Activated CD8-positive, alpha-beta memory T cell treated with anti-CD3 and anti-CD28 coated beads for 1 hour (primary cell): ENCODE measurements at places on chromosomes 12 and 14.

DNA sequence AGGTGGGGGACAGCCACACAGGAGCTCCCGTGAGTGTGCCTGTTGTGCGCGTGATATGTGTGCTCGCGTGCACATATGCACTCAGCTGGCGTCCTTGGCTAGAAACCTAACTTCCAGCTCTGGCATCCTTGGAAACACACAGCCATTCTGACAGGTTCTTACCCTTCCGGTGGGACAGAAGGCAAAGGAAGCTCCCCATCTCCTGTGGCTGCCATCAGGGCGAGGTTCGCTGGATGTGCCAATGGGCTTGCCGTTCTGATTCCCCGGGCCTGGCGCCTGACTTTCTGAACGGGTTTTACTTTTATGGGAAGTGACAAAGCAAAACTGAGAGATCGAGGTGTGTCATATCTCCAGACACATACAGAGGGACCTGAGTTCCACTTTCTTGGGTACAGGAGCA lies 124.7 kb downstream of the PAPOLA start:
- DNase-seq = no peak

DNA sequence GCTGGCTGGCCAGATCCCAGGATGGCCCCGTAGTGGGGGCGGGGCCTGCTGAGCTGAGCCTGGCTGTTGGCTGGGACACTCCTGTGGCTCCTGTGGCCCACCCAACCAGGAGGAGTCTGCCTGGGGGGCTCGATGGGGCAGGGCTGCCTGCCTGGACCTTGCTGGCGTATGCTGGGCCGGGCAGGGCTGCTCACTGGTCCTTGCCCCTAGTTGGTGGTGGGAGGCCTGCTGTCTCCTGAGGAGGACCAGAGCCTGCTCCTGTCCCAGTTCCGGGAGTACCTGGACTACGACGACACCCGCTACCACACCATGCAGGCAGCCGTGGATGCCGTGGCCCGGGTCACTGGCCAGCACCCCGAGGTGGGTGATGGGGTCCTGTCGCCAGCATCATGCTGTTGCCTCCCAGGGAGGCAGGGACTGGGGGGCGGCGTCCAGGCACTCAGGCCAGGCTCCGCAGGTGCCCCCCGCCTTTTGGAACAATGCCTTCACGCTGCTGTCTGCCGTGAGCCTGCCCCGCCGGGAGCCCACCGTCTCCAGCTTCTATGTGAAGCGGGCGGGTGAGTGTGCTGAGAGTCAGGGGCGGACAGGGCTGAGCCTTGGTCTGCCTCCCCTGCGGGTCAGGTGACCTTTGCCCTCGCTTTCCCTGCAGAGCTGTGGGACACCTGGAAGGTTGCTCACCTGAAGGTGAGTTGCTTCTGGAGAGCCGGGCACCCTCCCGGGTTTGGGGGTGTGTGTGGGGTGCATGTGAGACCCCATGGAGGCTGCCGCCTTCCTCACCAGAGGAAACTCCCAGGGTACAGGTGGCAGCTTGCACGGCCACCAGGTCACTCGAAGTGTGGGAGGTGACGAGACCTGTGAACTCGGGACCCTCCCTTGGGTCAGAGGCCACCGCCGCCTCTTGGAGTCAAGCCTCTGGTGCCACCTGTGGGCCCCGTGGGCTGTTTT lies 3.4 kb downstream of the NOC4L start:
- DNase-seq = no peak

GRCh38 chr12:93055221-93055620 lies 126.1 kb upstream of the EEA1 start:
- no peak for DNase-seq

GRCh38 chr12:97162173-97162572 lies 255.1 kb downstream of the NEDD1 start:
- no peak for DNase-seq

- DNase-seq = no peak
These were observed 67.8 kb downstream of the GALNT8 start for GRCh38 chr12:4787965-4788364.

DNA sequence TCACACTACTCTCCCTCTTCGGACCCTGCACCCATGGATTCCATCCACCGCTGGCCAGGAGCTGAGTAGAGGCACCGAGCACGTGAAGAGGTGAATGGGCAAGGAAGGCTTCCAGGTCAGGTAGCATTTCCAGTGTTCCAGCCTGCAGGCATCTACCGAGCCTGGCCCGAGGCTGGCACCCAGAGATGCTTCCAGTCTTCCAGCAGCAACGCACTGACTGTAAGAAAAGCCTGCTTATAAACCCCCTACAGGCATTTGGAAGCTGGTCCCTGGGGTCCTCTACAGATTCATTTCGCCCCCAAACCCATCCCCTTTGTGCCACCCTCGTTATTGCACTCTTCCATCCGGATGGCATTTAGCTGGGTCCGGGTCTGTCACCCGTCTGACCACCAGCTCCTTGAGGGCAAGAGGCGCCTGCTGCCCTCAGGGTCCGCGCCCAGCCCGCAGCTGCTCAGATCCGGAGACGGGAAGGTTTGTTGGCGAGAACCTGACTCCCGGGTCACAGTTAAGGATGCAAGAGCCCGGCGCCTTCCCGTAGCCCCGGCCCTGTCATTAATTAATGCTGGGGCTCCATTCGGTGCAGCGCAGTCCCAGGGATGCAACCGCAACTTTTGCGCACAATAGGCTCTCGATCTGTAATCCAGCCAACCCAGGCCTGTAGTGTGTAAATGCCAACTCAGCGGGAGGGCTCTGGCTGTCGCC lies 614 bp upstream of the MARK3 start:
- DNase-seq = no peak

GRCh38 chr12:4954621-4955354 lies 45.1 kb downstream of the KCNA1 start:
- DNase-seq = no peak

DNA sequence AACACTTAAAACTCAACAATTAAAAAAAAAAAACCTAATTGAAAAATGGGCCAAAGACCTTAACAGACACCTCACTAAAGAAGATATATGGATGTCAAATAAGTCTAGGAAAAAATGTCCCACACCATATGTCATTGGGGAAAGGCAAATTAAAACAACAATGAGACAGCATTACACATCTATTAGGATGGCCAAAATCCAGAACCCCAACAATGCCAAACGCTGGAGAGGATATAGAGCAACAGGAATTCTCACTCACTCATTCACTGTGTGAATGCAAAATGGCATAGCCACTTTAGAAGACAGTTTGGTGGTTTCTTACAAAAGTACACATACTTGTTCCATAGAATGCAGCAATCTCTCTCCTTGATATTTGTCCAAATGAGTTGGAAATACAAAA lies 173.7 kb downstream of the SLC25A21 start:
- DNase-seq = no peak

DNA sequence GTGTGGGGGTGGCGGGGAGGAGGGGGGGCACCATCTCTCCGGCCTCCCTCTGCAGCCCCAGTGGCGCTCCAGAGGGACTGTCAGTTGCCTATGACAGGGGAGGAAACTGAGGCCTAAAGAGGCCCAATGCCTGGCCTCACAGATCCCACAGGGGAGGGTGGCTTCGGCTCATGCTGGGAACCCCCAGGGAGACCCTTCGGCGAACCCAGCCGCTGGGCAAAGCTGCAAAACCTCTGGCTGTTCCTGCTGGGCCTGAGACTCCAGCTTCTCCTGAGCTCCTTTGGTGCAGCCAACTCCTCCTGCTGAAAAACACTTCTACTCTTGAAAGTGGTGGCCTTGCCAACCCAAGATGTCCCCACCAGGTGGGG lies 170.1 kb upstream of the RTL1 start:
- DNase-seq = no peak

- no peak for DNase-seq
These were observed 31.6 kb downstream of the ACACB start for GRCh38 chr12:109147954-109148353.

DNA sequence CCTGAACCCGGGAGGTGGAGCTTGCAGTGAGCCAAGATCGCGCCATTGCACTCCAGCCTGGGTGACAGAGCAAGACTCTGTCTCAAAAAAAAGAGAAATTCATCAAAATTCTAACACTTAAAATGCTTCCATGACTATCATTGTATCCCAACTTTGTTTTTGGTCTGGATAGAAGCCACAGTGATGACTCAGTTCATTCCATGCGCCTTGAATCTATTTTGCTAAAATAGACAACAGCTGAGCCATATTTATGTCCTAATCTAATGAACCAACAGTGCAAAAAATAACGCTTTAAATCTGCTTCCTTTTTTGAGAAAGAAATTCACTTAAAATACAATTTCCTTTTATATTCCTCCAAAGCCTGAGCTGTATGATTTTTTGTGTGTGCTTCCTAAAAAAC lies 23.2 kb upstream of the BICD1 start:
- DNase-seq = no peak

GRCh38 chr12:106760184-106760531 lies 14.3 kb upstream of the RIC8B start:
- no peak for DNase-seq

GRCh38 chr14:90676356-90676755 lies 139.9 kb downstream of the TTC7B start:
- DNase-seq = no peak

DNA sequence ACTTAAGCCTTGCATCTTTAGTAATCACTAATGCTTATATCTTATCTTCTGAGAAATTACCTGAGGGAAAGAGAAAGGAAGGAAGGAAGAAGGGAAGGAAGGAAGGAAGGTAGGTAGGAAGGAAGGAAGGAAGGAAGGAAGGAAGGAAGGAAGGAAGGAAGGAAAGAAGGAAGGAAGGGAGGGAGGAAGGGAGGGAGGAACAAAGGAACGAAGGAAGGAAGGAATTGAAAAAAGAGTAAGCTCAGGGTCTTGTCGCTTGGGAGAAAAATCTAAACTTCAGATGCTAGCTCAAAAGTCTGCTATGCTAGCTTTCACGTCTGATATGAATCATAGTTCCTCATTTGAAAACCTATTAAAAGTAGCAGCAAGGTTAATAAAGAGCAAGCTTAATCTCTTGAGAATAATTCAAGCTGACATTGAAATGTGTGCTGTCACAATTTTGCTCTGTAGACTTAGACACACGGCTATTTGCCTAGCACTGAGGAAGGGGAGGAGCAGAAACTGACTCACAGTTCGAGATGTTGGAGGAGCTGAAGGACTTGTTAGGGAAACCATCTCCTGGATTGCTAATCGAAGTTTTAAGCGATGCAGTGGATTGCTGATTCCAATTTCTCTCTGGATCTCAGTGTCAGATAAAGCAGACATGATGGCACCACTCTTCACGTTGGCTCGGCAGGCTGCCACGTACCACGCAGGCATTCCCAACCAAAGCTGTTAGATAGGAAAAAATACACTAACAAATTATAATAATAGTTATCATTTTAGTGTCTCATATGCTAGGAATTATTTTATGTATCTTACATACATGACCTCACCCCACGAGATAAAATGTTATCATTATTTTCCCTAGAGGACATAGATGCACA lies 216.7 kb downstream of the ACSS3 start:
- DNase-seq = no peak

- DNase-seq = no peak
These were observed 179.6 kb downstream of the TMEM117 start for GRCh38 chr12:44015333-44015941.

- DNase-seq = no peak
These were observed 62.5 kb upstream of the FAR2 start for GRCh38 chr12:29086325-29087271.

GRCh38 chr14:53367644-53368026 lies 214.5 kb upstream of the DDHD1 start:
- no peak for DNase-seq

GRCh38 chr12:6635375-6635855 lies 344 bp downstream of the LPAR5 start:
- peak; percentile 50 for DNase-seq

GRCh38 chr12:44029194-44029593 lies 193.3 kb downstream of the TMEM117 start:
- DNase-seq = no peak

GRCh38 chr12:50992819-50993218 lies 33.4 kb downstream of the SLC11A2 start:
- no peak for DNase-seq

DNA sequence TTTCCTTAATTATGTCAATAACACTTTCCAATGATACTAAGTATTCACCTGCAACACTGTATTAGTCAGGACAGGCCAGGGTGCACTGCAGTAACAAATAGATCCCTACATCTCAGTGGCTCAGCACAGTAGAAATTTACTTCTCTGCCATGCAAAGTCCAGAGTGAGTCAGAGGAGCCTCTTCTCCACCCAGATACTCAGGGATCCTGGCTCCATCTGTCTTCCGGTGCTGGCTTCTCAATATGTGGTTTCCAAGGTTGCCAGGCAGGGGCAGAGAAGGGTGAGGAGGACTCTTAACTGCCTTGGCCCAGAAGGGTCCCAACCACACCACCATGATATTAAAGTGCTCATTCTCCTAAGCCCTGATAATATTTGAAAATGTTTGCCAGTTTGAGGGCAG lies 47.8 kb downstream of the ADGRD1 start:
- no peak for DNase-seq

GRCh38 chr12:100520048-100520769 lies 46.5 kb downstream of the NR1H4 start:
- DNase-seq = no peak

DNA sequence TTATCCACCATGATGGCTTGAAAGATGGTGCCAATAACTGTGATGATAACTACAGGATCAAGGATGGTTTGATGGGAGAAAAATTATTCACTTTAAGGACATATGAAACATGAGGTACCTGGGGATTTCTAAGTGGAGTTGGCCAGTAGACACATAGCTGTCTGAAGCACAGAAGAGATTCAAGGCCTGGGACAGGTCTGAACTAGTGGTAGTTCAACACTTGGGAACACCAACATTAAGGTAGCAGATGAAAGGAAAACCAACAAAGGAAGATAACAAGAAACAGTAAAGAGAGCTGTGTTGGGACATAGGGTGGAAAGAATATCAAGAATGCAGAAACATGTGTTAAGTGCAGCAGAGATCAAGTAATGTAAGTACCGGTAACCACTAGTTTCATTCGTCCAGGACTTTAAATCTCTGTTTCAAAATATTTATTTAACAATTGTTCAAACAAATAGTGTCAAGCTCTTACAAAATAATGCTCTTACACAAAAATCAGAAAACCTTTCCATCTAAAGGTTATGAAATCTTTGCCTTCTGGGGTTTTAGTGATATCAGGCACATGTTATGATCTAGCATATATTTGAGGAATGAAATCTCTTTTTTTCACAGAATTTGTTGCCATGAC lies 104.7 kb downstream of the ST8SIA1 start:
- no peak for DNase-seq

DNA sequence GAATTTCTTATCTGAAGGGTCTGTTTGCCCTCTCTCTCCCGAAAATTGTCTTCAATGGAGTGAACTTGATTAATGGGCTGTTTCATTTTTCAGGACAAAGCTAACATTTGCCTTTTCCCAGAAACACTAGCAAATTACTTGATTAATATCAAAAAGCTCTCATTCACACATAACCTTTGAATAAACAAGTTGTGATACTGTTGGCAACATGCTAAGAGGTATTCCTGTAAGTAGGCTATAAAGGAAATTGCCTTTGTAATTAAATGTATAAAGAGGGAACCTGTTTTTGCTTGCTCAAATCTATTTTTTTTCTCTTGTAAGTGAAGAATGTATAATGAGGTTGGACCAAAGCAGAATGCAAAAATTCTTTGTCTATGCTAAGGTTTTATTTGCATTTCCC lies 457.2 kb downstream of the TMTC2 start:
- DNase-seq = no peak

DNA sequence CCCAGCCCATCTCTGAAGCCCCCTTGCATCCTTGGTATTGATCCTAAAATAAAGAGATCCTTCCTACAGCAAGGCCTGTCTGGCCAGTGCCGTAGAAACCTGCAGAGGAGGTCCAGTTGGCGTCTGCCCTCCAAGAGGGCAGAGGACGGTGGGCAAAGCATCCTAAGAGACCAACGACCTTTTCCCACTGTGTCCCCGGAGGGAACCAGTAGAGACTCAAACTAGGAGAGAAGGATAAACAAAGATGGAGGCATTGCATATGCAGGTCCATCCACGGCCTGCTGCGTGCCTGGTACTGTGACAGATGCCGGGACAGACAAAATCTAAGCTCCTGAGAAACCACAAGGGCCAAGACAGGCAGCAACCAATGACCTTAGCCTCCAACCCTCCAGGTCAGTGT lies 3.8 kb downstream of the NCKAP5L start:
- no peak for DNase-seq
